ENCODE measurements at places on chromosomes 16 and 17.

GRCh38 chr17:692116-692515 is 22.5 kb downstream of the VPS53 start:
- no peak for DNase-seq

GRCh38 chr17:6675201-6675825 is 23.8 kb downstream of the C17orf100 start:
- DNase-seq = no peak

- DNase-seq = no peak
These were observed 14.6 kb upstream of the CCDC154 start for GRCh38 chr16:1458977-1459341.

DNA sequence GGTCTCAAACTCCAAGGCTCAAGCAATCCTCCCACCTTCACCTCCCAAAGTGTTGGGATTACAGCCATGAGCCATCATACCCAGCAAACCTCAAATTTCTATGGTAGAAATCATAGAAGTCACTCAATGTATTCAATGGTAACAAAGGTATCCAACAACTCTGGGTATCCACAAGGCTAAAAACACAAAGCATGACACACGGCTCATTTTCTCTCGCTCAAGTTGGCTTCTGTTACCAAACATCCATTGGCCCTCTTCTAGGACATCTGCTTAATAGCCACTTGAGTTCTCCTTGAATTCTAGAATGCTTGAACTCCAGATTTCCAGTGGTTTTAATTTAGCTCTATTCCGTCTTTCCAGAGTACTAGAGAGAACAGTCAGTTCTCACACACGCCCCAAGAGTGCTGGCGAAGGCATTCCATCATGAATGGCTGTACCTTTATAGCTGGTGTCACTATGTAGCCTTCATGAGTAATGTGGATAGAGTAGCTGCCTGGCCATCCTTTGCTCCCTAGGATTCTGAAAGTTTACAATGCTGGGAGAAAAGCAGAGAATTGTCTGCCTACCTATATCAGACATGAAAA is 42.6 kb downstream of the SPAG9 start:
- DNase-seq = no peak

DNA sequence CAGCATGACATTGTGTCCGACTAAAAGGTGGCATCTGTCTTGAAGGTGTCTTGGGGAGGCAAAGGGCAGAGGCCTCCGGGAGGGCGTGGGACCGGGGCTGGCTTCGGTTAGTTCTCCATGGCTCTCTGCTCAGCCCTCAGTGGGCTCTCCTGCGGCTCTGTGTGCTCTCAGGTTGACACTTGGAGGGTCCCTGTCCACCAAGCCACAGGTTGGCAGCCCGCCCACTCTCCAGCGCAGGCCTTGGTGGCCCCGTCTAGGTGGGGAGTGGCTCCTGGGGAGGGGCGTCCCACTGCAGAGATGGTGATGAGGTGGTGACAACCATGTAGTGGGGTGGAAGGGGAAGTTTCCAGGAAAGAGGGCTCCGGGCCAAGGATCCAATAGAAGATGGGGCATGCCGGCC is 31.6 kb downstream of the ADGRG5 start:
- DNase-seq = no peak

- no peak for DNase-seq
These were observed 13.9 kb downstream of the ATP2A1 start for GRCh38 chr16:28891964-28892890.

- DNase-seq = no peak
These were observed 276.6 kb upstream of the TNRC6C start for GRCh38 chr17:77681861-77682260.

DNA sequence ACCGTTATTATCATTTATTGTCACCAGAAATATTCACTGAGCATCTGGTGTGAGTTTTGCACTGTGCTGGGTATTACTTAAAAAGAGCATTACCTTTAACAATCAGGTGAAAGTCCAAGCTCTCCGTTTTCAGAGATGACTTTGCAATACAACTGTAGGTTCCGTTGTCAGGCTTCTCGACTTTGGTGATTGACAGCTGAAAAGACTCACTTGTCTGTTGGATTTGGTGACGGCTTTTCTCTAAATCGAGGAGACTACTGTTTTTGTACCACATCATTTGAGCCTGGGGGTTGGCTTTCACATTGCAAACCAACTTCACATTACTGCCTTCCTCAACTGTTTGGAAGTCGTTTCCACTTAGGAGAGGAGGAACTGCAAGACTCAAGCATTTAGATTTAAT is 9.1 kb downstream of the TMIGD1 start:
- DNase-seq = no peak

DNA sequence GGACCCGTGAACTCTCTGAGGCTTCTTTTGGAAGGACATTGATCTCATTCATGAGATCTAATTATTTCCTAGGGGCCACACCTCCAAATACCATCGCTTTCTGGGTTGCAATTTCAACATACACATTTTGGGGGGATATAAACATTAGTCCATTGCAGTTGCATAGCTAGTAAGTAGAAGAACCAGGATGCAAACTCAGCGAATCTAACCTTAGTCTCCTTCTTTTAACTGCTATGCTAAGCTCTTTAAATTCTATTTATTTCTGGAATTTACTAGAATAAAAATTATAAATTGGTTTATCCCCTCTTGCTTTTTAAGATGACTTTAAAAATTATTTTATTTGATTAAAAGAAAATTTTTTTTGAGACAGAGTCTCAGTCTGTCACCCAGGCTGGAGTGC is 232.5 kb upstream of the EEF2KMT start:
- no peak for DNase-seq

- DNase-seq = no peak
These were observed 17.4 kb downstream of the CSF3 start for GRCh38 chr17:40032322-40033320.

GRCh38 chr16:89120281-89120680 is 26.6 kb downstream of the ACSF3 start:
- DNase-seq = no peak

DNA sequence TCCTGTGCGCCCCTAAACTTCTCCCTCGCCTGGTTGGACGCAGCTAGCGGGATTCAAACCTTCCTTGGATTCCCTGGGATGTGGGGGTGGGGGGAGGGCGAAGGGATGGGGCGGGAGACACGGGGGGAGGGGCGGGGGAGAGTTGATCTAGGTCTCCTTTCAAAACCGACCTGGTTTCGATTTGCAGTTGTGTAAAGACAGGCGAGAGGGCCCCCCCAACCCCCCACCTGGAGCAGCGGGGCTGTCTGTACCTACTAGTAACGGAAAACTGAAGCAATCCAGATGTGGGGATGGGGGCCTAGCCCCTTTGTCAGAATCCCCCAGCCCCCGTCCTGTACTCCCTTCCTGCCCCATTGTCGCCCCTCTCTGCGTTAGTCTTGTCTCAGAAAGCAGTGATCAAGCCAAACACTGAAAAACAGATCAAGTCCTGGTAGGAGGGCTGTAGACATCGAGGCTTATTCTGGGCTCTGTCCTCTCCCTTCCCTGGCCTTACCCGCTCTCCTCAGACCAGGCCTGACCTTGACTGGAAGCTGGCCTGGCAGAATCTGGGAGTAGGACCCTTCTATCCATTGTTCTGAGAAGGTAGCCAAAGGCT is 902 bp downstream of the DLX4 start:
- no peak for DNase-seq

DNA sequence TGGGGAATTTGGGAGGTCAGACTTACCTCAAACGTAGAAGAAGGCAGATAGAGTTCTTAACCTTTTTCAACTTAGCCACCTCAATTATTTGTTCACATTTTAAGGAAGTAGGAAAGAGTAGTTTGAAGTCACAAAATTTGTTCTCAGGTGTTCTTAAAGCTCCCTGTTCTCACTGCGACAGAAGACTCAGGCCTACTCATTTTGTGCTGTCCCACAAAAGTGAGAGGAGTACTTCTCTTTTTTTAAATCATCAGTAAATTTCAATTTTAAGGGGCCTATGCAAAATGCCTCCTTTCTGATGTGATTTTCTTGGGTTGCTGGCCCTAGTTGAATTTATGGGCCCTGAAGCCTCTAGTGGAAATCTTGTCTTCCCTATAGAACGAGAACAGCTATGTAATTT is 133.4 kb downstream of the MAP2K6 start:
- no peak for DNase-seq

- no peak for DNase-seq
These were observed 17.5 kb downstream of the UBALD1 start for GRCh38 chr16:4597174-4597573.

- no peak for DNase-seq
These were observed 9.8 kb downstream of the SCGB1C2 start for GRCh38 chr17:146983-147761.

DNA sequence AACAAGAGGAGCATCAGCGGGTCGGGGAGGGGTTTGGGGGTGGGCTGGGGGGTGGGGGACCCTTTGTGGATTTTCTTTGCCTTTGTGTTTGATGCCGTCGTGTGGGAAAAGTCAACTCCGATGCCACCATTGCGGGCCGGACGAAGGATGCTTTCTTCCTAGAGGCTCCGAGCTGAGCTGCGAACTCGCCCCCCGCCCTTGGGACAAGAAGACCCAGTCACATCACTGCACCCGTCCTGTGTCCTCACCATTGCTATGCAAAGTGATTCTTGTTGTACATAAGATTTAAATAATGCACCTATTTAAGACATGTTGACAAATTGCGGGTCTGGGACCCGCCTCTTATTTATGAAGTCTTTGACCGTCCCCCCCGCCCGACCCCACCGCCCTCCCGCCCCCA is 69.0 kb upstream of the PLCG2 start:
- no peak for DNase-seq

- DNase-seq = no peak
These were observed 723 bp downstream of the TMEM186 start for GRCh38 chr16:8796469-8797363.

GRCh38 chr16:84218176-84218823 is 21.5 kb downstream of the KCNG4 start:
- no peak for DNase-seq

DNA sequence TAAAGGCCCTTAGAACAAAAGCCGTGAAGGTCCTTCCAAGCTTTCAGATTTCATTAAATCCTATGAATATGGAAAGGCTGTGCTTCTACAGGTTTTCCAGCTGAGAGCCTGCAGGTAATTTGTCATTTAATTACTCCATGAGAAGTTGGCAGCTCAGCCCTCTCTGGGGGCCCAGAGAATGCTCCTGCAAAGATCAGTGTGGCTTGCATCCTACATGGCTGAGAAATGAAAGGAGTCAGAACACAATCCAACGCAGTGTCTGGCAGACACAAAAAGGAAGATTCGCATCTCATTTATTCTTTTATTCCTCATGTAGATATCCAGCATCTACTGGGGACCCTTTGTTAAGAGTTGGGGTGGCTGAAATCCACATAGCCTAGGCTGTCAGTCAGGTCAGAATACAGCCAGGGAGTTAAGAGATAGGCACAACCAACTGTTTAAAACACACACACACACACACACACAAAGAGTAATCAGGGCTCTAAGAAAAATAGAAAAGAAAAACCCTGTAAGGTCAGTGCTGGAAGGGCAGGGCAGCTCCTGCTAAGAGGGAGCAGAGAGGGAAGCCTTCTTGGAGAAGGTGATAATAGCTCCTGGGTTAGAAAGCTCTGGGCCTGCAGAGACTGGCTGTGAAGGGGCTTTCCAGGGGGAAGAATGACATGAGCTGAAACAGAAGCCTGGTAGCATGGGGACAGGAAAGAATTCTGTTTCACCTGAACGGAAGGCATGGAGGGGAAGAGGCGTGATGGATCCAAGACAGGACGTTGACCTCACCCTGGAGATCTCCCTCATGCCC is 46.9 kb upstream of the WSCD1 start:
- DNase-seq = no peak

GRCh38 chr16:86531191-86531545 is 20.8 kb downstream of the FOXF1 start:
- DNase-seq = no peak

DNA sequence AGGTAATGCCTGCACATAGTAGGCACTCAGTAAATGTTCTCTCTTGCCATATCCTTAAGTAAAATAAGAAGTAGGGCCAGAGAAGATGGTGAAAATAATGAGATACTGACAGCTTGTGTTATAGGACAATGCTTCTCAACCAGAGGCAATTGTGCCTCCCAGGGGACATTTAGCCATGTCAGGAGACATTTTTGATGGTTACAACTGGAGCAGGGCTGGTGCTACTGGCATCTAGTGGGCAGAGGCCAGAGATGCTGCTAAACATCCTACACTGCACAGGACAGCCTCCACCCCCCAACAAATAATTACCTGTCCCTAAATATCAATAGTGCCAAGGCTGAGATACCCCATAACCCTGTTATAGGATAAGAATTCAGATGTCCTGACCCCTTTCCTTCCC is 1.7 kb downstream of the RAD51D start:
- DNase-seq = no peak

GRCh38 chr17:57062865-57063264 is 22.2 kb upstream of the AKAP1 start:
- DNase-seq = no peak

DNA sequence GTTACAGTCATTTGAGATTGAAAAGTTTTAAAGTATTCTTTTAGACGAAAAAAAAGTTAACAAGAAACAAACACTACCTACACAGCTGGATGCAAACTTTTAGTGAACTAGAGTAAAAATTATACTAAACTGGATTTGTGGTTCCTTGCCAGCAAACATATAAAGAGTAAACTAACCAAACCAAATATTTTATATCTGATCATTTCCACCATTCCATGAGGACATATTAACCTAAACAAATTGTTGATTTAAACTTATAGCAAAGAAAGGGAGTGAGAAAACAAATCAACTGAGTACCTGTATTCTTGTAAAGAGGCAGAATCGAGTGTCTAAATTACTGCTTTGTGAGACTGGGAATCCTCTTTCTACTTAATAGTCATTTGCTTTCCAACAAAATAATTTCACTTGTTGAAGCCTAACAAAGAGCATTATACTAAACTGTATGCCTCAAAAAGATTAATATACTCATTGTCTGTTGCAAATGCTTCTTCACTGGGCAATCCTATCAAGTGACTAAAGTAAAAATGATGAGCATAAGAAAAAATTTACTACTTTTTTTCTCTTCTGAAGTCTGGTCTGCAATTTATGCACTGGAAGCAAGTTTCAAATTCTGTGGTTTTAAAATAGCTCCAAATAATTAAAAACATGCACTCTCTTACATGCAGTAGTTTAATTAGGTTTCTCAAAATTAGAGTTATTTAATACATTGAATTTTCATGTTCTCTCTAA is 37.5 kb downstream of the AKAP10 start:
- DNase-seq = no peak

- DNase-seq = no peak
These were observed 103.3 kb downstream of the CA4 start for GRCh38 chr17:60253048-60253447.

GRCh38 chr17:57541472-57542394 is 203.4 kb downstream of the CCDC182 start:
- no peak for DNase-seq

- no peak for DNase-seq
These were observed 271.9 kb upstream of the PMFBP1 start for GRCh38 chr16:72443809-72444208.

- DNase-seq = no peak
These were observed 4.6 kb downstream of the PCYT2 start for GRCh38 chr17:81906476-81907218.

- no peak for DNase-seq
These were observed 1.8 kb downstream of the SGF29 start for GRCh38 chr16:28555561-28555960.

- no peak for DNase-seq
These were observed 56.9 kb downstream of the WIPI1 start for GRCh38 chr17:68400404-68400735.

GRCh38 chr16:70679671-70680494 is 6.0 kb downstream of the MTSS2 start:
- DNase-seq = no peak

- no peak for DNase-seq
These were observed 26.4 kb upstream of the TMEM220 start for GRCh38 chr17:10756185-10756584.
